ENCODE measurements at places on chromosomes 12 and 14.

DNA sequence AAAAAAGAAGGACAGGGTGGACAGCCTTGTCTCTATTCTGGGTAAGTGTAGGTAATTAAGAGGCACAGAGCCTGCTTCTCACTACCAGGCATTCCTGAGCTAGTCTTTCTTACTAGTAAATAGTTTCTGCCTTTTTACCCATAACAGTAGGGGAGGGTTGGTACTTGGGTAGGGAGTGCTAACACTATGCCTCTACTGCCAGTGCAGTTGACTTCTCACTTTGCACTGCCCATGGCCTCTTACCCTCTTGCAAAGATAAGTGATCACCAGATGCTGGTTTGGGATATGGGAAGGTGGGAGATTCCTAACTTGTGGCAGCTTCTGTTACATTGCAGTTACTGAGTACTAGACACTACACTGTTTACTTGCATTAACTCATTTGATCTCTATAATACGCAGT lies 11.6 kb downstream of the AHSA1 start:
- no peak for DNase-seq

GRCh38 chr12:6724409-6724797 lies 557 bp downstream of the COPS7A start:
- no peak for DNase-seq

DNA sequence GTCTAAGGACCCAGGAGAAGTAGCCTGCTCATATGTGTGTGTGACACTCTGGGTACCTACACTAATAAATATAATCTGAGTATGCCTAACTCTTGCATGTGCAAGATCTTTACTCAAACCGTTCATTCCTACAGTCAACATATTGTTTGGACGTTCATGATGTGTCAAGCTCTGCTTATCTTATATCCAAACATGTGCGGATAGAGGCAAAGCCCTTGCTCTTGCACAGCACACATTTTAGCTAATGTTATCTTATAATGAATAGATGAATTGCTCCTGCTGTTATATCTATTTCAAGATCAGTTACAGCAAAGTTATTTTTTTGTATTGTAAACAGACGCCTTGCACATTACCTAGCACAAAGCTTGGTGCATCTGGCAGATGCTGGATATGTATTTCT lies 228.4 kb upstream of the FLRT2 start:
- DNase-seq, result no peak

DNA sequence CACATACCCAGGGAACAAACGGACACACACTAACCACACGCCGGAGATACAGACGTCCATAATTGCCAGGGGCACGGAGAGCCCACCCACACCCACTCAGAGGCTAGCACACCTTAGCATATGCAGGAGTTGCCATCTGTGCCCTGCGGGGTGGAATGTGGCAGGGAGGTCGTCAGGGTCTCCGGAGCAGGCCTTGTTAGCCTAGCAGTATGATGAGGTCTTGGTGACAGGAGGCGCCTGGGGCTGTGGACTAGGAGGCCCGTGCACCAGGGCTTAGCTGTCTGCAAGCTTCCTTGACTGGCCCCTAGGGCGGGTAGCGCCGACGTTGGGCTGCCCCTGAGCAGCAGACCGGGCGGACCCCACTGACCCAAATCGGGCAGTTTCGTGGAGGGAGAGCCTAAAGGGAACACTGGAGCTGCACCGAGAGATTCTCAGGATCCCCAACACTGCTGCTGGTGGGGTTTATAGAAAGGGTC lies 10.0 kb downstream of the STAC3 start:
- no peak for DNase-seq

- no peak for DNase-seq
Measured at GRCh38 chr12:28294300-28294699, 104.0 kb downstream of the CCDC91 start.

GRCh38 chr14:100403802-100404365 lies 80.7 kb downstream of the SLC25A47 start:
- no peak for DNase-seq

Data from activated T-cell treated with anti-CD3 and anti-CD28 coated beads for 4 hours (primary cell).